ENCODE measurements at places on chromosomes 7 and 10.
A peak's percentile ranks its signal among the peaks of the same experiment; 100 is the strongest.

GRCh38 chr10:38102880-38103279 is 8.7 kb downstream of the ZNF37A start:
- DNase-seq: no peak
- H3K27me3 ChIP-seq: no peaks in the 10 kb centered on the region
- no peaks in the 10 kb centered on the region for H3K4me1 ChIP-seq
- H3K4me3 ChIP-seq: 0 out of 2 replicates have a peak overlapping the region, but pooled peaks have one; percentile 11

DNA sequence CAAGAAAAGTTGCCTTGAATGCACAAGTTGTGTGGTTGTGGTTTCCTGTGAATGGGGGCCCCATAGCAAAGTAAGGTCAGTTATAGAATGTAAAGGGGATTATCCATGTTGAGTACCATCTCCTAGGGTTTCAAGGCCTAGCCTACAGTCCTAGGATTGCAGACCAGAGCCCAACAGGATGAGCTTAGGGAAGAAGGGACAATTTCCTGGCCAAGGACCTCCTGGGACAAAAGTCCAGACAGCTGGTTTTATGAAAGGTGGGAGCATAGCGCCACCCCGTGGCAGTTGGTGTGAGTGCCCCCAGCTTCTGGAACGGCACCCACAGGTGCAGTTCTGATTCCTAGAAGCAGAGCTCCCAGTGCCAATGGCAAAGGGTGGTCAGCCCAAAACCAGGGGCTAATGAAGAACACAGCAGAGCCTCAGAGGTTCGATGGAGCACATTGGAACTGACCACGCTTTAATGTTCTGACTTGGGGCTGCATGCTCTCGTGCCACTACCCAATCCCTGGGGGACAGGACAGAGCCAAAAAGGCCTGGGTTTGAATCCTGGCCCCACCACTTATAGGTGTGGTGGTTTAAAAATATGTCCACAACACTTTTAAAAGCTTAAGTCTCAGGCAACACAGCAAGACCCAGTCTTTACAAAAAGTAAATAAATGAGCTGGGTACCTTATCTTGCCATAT is 25.8 kb upstream of the TMEM120A start:
- no peak overlapping the region for H3K4me3 ChIP-seq
- peak; percentile 71 for DNase-seq
- peaks cover 10% of the 10 kb centered on the region for H3K36me3 ChIP-seq
- H3K27me3 ChIP-seq: no peaks in the 10 kb centered on the region

- H3K4me3 ChIP-seq: no peak overlapping the region
- no peak overlapping the region for H3K27ac ChIP-seq
- no peaks in the 10 kb centered on the region for H3K36me3 ChIP-seq
- no peak for DNase-seq
- H3K4me1 ChIP-seq: no peaks in the 10 kb centered on the region
- no peaks in the 10 kb centered on the region for H3K27me3 ChIP-seq
These were observed 202.9 kb upstream of the MTPN start for GRCh38 chr7:136179851-136180721.

DNA sequence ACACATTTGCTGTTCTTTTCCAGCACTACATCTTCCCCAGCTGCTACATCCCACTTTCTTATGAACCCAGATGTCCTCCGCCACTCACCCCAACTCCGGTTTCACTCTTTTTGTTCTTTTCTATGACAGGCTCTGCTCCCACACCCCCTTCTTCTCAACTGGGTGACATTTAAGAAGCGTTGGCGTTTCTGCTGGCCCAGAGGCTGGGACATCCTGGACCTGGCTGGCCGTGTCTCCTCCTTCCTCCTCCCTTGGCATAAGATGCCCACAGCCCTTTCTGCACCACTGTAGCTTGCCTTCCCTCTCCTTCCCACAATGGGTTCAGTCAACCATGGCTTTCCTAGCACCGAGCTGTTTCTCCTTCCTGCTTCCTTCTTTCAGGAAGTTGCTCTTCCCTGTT is 9.4 kb upstream of the CALML5 start:
- no peaks in the 10 kb centered on the region for H3K36me3 ChIP-seq
- H3K27me3 ChIP-seq: no peaks in the 10 kb centered on the region
- H3K4me1 ChIP-seq: peaks cover 9% of the 10 kb centered on the region
- no peak overlapping the region for H3K27ac ChIP-seq
- no peak for DNase-seq

- no peak overlapping the region for H3K27ac ChIP-seq
- H3K27me3 ChIP-seq: peaks cover 35% of the 10 kb centered on the region
- H3K4me1 ChIP-seq: peaks cover 43% of the 10 kb centered on the region
- no peaks in the 10 kb centered on the region for H3K36me3 ChIP-seq
- no peak overlapping the region for H3K4me3 ChIP-seq
These were observed 224.5 kb downstream of the LRMDA start for GRCh38 chr10:75655791-75656451.
